ENCODE measurements at places on chromosomes 7 and 10. TPM values are rescaled to one million over a fixed set of nuclear protein-coding genes. Genes with fewer than 3 reads are reported as not detected.

Gene GPER1
- 0.83 TPM for total RNA-seq

Gene ABCB4
- 0.12 TPM for total RNA-seq

Gene NRG3
- total RNA-seq: 0.15 TPM

Gene PRSS37
- not detected for total RNA-seq

All from smooth muscle cell of the coronary artery (primary cell).